ENCODE measurements at places on chromosomes 3 and 15.

- no peak for DNase-seq
These were observed 11.1 kb upstream of the PIK3R4 start for GRCh38 chr3:130757611-130758150.

DNA sequence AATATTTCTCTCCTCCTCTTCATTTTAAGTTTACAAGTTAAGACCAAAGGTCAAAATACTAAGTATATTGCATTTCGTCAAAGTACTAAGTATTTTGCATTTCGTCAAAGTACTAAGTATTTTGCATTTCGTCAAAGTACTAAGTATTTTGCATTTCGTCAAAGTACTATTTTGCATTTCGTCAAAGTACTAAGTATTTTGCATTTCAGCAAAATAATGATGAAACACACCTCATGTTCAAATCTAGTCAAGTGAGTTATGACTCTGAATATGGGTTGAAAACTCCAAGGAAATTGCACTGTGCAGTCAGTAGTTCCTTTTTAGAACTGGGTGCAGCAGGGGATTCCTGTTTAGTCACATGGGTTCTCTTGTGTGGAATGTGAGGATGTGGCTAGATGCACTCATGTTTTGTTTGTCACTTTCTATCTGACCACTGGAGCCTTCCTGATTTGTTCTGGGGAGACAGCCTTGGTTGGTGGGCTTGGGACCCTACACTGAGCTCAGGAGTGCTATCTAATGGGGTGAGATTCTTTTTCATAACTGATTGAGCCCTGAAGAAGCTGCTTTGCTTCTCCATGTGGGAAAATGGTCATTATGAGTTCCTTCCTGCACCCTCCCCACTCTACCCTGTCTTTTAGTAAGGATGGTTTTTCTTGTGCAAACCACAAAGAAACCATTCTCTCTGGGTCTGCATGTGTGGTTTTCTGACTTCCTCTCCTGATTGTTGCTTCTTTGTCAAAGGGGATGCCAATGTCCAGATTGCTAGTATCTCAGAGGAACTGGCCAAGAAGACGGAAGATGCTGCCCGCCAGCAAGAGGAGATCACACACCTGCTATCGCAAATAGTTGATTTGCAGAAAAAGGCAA, 73.4 kb downstream of the CCK start:
- no peak for DNase-seq

GRCh38 chr3:65617787-65618186, 420.9 kb downstream of the MAGI1 start:
- no peak for DNase-seq

DNA sequence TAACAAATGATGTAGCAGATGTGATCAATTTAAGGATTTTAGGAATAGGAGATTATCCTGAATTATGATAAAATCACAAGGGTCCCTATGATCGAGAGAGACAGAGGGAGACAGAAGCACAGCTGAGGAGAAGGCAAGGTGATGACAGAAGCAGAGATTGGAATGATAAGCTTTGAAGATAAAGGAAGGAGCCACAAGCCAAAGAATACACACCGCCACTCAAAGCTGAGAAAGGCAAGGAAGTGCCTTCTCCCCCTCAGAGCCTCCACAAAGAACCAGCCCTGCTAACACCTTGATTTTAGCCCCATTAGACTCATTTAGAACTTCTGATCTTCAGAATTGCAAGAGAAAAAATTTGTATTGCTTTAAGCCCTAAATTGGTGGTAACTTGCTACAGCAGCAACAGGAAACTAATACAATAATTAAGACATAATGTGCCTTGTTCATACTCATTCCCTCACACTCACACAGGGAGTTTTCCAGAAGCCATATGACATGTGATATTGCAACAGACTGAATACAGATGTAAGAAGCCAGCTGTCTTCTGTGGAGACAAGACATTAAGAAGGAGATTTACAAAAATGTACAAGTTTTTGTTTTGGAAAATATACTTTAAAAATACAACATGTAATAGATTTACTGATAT, 38.2 kb downstream of the TRANK1 start:
- DNase-seq: no peak

- DNase-seq: no peak
These were observed 22.6 kb downstream of the SFMBT1 start for GRCh38 chr3:53023072-53023823.

All from smooth muscle cell of the brain vasculature (primary cell).